ENCODE measurements at places on chromosomes 1 and 21.

DNA sequence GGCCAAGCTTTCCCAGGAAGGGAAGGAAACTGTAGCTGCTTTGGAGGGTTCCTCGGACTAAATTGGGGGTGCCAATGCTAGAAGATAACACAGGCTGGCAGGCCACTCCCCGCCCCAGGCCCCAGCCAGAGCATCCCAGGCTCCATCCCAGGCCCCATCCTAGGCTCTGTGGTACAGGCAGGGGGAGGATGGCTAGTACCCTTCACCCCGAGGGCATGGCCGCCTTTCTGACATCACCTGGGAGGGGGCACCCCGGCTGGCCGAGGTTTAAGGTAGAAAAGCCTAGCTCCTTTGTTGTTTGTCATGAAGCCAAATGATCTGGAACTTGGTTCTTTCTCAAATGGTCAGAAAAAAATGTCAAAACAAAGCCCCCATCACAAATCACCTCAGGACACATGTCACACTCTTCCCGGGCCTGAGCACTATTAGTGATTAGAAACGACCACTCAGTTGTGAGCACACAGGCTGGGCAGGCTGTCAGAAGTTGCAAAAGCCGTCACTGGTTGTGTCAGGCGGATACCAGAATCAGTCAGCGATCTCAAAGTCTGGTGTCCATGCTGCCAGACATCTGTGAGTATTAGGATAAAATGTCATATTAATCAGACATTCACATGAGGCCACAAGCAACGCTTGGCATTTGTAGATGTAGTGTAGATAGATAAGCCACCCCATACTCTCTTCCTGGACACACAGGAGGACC is 31.0 kb upstream of the ETS2 start:
- no peak for DNase-seq

DNA sequence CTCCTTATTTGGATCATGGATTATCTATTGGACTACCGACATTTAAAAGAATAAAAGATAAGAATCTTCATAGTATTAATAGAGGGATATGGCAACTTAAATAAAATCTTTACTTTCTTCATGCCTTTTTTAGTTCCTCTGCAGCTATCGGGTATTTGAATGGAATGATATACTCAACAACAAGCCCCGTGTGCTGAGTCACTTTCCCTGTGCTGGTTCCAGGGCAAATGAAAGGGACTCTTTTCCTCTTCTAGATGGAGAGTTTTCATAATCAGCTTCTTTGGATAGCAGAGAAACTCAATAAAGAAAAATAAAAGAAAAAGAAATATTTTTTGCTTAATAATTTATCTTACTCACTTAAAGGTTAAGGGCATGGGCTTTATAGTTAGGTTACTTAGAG is 213.7 kb downstream of the LRRC40 start:
- DNase-seq, result peak; percentile 20

DNA sequence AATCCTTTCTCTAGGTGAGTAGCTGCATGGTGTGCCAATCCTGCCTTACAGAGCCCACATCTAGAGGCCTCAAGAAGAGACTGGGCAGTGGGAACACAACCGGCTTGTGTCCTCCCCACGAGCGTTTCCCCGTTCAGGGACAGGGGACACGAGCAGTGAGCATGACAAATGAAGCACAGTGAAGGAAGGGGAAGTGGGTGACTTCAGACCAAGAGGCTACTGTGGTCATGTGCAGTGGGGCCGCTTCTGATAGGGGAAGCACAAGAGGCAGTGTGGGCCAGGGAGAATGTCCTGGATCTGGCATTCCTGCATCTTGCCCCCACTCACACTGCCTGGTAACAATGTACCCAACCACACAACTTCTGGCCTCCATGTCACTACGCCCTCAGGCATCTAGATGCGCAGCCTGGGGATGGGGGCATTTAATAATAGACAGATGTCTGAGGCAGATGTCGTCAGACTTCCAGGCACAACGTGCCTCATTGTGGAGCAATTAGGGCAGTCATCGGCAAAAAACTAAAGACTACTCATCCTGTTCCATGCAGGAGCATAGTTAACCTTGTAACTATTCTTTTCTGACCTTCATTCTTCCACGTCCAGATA is 155.6 kb upstream of the NBPF11 start:
- no peak for DNase-seq

DNA sequence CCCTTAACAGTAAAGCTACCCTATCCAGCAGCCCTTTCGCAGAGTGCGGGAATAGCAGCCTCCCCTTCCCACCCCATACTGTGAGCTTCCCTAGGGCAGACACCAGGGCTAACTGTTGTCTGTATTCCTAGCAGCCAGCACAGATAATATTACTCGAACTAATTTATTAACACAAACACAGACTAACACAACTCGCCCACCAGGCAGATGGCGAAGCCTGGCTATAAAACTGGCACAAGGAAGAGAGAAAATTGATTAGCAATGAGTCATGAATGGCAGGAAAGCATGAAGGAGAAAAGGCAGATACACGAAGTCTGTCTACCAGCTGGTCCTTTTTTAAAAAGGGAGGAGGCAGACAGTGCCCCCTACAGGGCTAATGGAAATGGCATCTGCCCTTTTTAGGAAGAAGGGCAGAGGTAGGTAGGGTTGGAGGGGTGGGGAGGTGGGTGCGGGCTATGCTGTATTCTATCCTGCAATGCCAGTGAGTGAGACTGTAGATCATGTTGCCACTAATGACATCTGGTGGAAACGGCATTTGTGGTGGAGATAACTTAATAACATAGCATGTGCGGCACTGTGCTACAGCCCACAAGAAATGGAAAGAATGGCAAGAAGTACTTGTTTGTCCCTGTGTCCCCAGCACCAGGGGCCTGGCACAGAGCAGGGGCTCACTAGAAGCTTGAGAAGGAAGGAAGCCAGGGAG is 30.6 kb upstream of the CTPS1 start:
- peak; percentile 71 for DNase-seq

DNA sequence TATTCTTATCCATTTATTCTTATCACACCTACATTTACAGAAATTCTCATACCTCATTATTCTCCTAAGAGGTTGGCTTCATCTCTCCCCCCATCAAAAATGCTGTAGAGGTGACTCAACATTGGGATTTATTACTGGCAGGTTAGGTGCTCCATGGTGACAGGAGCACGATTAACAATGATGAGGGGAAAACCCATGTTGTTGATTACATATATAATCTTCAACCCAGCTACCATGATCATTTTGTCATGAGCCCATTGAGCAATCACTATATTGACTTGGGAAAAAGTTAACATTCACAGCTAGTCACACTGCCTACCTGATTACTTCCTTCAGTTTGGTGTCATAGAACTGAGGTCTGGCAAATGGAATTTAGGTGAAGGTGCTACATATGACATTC is 712.1 kb upstream of the CHRM3 start:
- DNase-seq, result no peak

DNA sequence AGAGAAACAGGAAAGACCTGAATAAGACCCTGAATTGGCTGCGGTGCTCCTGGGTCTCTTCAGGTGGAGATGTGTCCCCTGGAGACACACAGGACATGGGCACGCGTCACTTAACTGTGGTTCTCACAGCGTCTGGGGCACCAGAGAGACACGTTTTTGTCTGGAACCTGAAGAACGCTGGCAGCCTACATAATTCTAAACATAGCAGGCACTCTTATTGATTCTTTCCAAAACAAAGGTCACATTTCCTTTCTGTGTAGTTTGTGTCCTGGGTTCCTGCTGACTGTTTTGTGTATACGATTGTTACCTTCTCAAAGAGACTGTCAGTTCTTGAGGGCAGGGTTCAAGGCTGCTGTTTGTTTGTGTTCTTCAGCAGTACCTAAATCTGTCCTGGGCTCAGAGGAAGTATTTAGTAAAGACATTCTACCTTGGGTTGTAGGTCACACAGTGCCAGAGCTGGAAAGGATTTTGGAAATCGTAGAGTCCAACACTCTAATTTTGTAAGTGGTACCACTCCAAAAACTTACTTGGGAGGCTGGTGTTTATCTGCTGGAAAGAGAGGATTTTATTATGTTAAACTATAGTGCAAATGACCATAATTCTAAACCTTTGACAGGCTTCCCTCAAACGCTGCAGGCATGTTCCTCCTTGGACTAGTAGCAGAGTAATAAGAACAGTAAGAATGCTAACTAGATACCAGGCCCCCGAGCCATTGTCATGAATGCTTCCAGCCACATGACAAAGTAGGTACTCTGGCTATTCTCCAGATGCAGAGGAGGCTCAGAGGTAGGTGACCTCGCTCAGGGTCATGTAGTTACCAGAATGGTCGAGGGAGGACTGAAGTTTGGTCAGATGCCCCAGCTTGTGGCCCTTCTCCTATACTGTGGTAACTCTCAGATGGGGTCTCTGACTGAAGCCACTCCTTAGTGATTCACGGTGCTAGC is 164.3 kb downstream of the DHRS3 start:
- no peak for DNase-seq

- DNase-seq, result peak; percentile 96
Measured at GRCh38 chr1:98210064-98210463, 289.2 kb upstream of the DPYD start.

GRCh38 chr1:41800311-41800829 is 118.4 kb downstream of the HIVEP3 start:
- no peak for DNase-seq

- no peak for DNase-seq
Measured at GRCh38 chr1:245222931-245223595, 68.3 kb downstream of the KIF26B start.

- DNase-seq, result no peak
Measured at GRCh38 chr1:155392898-155393411, 72.3 kb downstream of the RUSC1 start.
